Thoracic aorta (tissue), 2 donors: ENCODE measurements at places on chromosomes 5 and 9.

DNA sequence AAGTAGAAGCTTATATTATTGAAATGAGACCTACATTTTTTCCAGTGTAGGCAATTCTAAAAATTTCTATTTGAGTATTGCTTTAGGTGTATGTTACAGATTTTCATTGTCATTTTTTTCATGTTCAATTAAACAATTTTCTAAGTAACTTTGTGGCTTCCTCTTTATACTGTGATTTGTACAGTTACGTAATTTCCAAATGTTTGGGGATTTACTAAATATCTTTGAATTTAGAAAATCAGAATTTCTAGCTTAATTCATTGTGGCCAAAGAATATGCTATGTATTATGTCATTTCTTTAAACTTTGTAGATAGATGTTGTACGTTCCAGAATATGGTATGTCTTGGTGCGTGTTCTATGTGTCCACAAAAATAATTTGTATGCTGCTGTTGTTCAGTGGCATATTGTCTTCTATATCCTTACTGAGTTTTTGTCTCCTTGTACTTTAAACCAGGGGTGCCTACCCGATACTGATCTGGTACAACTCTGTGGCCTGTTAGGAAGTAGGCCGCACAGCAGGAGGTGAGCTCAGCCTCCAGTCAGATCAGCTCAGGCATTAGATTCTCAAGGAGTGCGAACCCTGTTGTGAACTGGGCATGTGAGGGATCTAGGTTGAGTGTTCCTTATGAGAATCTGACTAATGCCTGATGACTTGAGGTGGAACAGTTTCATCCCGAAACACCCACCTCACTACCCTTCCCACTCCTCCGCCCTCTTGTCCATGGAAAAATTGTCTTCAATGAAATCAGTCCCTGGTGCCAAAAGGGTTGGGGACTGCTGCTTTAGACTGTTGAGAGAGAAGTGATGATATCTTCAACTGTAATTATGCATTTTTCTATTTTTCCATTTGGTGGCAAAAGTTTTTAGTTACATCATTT is 63.5 kb downstream of the UBE2R2 start:
- DNase-seq: no peak

GRCh38 chr5:168165221-168165914 is 126.1 kb upstream of the WWC1 start:
- DNase-seq: no peak

GRCh38 chr9:133098104-133098754 is 22.8 kb downstream of the RALGDS start:
- no peak for DNase-seq

DNA sequence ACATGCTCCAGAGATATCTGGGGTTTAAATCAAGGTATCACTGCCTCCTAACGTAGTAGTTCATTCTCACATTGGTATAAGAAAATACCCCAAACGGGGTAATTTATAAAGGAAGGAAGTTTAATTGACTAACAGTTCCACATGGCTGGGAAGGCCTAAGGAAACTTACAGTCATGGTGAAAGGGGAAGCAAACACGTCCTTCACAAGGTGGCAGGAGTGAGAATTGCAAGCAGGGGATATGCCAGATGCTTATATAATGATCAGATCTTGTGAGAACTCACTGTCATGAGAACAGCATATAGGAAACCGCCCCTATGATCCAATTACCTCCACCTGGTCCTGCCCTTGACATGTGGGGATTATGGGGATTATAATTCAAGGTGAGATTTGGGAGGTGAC is 1280.2 kb upstream of the C9orf72 start:
- DNase-seq: no peak

DNA sequence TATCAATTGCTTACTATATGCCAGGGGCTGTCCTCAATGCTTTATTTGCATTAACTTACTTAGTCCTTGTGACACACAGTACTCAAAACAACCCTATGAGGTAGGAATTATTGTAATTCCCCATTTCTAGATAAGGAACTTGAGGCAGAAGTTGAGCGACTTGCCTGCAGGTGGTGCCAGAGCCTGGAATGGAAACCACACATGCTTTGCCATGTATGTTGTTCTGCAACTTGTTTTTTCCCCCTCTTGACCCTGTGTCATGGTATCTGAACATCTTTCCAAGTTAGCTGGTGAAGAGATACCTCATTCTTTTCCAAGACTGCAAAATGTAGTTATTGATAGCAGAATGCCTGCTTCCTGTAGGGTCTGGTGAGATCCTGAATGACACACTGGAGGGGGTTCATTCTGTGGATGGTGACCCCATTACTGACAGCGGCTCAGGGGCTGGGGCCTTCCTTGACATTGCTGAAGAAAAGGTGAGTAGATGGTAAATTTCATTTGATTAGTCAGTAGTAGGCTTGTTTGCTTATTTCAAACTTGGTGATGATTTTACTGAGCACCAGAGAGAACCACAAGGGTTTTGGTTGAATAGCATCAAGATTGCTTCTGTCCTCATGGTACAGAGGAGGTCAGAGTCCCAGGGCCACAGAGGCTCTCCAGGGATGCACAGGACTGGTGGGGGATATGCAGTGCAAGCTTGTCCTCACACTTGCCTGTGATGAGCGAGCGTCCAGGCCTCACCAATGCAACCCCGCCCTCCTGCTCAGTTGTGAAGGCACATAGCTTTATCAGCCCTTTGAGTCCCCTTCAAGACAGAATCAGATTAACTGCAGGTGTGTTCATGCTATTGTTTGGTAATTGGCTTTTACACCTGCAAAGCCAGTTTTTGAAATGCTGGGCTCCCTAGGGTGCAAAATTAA is 57.0 kb downstream of the COL15A1 start:
- no peak for DNase-seq

- DNase-seq: no peak
Measured at GRCh38 chr9:10237584-10237983, 375.2 kb downstream of the PTPRD start.

DNA sequence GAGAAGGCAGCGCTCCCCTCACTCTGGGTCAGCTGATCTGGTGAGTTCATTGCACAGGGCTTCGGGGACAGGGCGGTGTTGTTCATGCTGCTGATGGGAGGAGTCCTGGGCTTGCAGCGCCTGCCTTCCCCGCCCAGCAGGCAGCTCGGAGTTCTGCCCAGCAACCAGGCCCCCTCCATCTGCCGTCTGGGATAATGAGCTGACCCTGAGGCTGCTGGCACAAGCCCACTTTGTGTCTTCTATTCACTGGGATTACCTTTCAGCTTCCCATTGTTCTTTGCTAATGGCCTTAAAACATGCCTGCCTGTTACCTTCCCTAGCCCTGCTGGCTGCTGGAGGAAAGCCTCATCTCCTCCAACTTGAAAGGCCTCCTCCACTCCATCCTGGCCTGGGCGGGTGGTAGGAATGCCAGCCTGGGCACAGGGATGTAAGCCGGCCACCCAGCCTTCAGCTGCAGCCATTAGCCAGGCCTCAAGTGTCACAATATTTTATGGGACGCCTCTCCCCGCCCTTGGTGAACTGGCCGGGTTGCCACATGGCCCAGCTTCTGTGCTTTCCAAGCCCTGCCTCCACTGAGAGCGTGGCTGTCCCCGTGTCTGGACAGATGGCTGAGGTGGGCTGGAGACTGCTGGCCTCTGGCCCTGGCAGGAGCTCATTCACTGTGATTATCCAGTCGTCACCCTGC is 70.4 kb downstream of the GADD45G start:
- no peak for DNase-seq

- no peak for DNase-seq
Measured at GRCh38 chr9:8494571-8494970, 695.0 kb upstream of the DMAC1 start.

- DNase-seq: no peak
Measured at GRCh38 chr9:36140086-36141084, 3.9 kb downstream of the GLIPR2 start.

DNA sequence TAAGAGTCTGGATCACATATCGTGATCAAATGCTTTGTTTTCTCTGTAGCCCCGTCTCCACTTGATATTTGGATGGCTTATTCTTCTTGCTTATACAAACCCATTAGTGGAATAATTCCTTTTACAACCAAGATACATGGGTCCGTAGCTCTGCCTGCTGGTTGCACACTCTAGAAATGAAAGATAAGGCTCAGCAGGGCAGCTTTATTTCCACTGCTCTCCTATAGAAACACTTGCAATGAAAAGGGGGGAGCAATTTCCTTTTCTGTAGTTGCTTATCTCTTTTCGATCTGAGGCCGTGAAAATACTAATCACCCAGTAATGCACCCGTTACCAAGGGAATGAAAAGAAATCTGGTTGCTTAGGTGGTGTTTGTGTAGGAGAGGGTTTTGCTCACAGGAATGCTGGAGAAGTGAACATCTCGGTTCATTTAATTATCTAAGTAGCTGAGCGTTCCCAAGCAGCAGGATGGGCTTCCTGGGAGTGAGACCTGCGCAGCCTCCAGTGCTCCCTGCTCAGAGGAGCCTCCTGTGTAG is 131.7 kb downstream of the ADAMTS16 start:
- DNase-seq: no peak

DNA sequence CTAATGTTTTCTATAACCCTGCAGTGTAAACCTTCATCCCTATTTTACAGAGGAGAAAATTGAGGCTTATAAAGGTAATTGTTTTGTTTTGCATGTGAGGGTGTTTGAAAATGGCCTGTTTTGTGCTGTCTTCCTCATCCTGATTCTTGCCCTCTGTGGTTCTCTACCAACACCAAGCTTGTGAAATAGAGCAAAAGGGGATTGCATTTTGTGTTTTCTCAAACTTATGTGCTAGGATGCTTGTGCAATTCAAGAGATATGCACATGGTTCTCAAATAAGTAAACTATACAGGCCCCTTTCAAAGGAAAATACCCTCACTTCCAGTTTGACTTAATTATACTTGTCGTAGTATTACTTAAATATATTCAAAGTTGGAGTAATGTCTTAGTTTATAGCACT is 17.2 kb downstream of the PAM start:
- no peak for DNase-seq

DNA sequence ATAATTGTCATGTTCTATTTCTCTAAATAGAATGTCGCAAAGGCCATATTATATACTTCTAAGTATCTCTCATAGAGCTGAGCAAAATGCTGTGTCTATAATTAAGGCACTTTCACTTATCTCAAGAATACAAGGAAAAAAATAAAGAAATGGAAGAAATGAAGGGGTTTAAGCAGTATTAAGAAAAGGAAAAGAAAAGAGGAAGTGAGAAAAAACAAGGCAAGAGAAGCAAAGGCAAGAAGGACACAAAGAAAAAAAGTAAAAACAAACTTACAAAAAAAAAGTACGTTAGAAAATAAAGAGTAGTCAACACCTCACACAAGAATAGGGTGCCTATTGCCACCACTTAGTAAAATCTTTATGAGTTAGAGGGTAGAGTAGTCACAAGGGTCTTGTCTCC is 506.2 kb downstream of the GABRG2 start:
- no peak for DNase-seq

DNA sequence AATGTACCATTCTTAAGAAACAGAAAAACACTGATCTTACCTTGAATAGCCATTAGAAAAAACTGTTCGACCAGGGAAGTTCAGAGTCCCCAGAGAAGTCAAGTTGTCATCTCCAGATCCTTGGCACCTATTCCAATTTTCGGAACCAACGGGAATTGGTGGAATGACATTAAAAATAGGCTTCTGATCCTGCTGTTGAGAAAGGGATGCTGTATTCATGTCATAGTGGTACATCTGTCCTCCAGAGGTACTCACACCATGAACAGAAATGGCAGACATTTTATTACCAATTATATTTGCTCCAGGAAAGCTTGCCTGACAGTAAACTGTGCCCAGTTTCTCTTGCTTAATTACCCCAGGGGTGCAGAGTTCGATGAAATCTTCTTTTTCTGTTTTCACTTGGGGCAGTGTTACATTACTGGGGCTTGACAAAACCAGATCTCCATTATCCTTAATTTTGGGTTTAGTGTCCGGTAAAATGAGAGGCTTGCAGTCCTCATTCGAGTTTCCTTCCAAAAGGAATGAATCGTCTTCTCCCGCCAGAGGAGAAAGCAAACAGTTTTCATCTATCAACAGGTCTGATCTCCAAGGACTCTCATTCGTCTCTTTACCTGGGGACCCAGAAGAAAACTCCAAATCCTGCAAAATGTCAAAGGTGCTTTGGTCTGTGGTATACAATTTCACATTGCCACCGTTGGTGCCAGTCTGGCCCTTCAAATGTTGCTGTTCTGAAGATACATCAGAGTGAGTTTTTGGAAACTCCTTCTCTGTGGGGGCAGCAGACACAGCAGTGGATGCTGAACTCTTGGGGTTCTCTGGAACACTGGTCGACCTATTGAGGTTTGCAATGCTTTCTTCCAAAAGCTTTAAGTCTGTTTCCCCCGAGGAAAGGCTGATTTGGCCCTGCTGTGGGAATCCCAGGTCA is 3.6 kb downstream of the NR3C1 start:
- no peak for DNase-seq

- no peak for DNase-seq
Measured at GRCh38 chr5:80644900-80645299, 9.6 kb upstream of the MSH3 start.

DNA sequence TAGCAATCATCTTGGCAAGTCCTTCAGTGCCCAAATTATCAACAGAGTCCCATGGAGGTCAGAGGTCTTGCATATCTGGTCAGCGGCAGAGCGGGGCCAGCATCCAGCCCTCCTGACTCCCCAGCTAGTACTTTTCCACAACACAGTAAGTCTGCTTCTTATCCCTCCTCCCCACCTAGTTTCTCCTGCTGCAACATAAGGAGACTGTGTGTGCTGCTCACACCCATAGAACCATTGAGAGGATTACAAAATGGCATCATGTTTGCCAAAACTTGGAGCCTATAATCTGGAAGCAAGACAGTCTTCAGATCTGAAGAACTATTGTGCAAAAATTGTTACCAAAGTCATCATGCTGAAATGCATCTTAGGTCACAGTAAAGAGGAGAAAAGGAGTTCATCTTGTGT is 125.8 kb upstream of the ZNF366 start:
- no peak for DNase-seq

DNA sequence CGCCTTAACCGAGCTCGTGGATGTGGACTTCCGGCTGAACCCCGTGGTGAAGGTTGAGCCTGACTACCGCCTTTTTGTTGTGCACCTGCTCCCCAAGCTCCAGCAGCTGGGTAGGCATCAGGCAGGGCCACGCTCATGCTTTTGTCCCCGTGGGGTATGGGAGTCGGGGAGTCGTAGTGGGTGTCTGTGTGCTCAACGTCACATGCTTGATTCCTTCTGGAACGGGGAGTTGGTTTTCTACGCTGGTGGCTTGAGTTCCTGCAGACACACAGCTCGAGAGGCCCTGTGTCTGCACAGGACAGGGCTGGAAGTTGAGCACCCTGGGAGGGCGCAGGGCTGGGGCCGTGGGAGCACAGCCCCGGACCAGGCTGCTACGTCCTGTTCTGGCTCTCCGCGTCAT is 8.0 kb downstream of the CEP72 start:
- DNase-seq: no peak

GRCh38 chr5:574906-575305 is 37.2 kb upstream of the CEP72 start:
- no peak for DNase-seq

- DNase-seq: no peak
Measured at GRCh38 chr9:91995000-91995655, 45.1 kb upstream of the ROR2 start.

DNA sequence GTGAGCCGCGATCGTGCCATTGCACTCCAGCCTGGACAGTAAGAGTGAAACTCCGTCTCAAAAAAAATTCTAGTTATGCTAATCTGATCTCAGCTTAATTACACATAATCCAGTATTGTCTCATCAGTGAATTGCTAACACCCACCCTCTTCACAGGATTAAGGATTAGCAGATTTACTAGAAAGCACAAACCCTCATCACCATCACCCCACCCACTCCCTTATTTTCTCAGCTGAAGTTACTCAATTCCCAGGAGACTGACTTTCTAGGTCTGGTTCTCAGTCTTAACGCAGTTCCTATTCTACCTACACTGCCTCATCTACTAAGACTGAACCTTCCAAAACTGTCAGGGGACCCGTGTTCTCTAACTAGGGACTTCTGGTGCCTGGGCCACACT is 9.0 kb downstream of the TOR1B start:
- no peak for DNase-seq

- no peak for DNase-seq
Measured at GRCh38 chr5:56129288-56129687, 103.8 kb downstream of the ANKRD55 start.
